ENCODE measurements at places on chromosomes 2 and 18. TPM values are rescaled to one million over a fixed set of nuclear protein-coding genes. Genes with fewer than 3 reads are reported as not detected.

The UGT1A9 gene
- total RNA-seq, result not detected

The IL1A gene
- total RNA-seq, result 0.32 TPM

The DCDC2C gene
- not detected for total RNA-seq

The EMILIN2 gene
- total RNA-seq, result 4.0 TPM

The UGT1A8 gene
- not detected for total RNA-seq

The FZD7 gene
- total RNA-seq, result 0.16 TPM

The SNX17 gene
- 99.7 TPM for total RNA-seq
